ENCODE measurements at places on chromosomes 5 and 9.

DNA sequence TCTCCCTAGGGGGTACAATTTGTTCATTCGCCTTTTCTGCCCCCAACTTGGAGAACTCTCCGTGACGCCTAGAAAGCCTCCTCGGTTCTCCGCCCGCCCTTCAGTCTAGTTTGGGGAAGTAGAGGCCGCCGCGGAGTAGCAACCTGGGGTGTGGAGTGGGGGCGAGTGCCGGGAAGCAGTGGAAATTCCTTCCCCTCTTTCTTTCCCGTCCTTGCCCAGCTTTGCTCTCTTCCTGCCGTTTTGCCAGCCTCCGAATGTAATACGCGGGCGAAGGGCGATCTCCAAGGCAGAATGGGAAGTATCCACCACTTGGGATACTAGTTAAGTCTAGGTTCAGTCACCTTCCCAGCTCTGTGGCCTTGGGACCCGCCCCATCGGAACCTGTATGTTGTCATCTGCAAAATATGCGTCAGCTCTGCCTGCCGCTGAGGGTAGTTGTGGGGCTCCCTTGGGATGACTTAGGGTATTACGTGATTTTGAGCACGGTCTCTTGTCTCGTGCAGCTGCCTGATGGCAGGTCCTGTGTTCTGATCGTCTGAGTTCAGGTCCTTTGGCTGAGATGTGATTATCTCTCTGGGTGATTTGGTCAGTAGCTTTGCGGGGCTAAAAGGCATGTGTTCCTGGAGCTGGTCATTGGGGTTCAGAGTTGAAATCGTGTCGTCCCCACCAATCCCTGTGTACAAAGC lies 724 bp downstream of the PAM start:
- peak; percentile 81 for DNase-seq

GRCh38 chr9:111271481-111272080 lies 58.4 kb downstream of the OR2K2 start:
- DNase-seq, result no peak

GRCh38 chr5:92147798-92148197 lies 764.7 kb upstream of the ARRDC3 start:
- no peak for DNase-seq

GRCh38 chr5:1207555-1207954 lies 6.2 kb downstream of the SLC6A19 start:
- DNase-seq, result no peak

DNA sequence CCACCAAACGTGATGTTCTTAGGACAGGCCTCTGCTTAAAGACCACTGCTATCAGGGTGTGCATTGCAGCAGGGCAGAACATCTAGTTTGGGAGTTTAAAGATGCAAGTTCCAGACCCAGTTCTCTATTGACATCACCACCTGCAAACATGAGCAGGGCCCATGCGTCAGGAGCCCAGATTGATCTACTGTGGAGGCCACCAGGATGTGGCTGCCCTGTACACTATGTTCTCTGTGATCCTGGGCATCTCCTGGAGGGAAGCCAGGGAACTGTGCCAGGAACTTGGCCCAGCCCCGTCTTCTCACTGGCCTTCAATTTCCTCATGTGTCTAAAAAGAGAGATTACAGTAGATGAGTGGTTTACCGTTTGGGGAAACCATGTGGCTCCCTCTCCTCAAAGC lies 87.1 kb downstream of the PDE6A start:
- DNase-seq, result no peak

- DNase-seq, result no peak
Observed at GRCh38 chr9:81848472-81848871, 79.8 kb upstream of the SPATA31D4 start.

DNA sequence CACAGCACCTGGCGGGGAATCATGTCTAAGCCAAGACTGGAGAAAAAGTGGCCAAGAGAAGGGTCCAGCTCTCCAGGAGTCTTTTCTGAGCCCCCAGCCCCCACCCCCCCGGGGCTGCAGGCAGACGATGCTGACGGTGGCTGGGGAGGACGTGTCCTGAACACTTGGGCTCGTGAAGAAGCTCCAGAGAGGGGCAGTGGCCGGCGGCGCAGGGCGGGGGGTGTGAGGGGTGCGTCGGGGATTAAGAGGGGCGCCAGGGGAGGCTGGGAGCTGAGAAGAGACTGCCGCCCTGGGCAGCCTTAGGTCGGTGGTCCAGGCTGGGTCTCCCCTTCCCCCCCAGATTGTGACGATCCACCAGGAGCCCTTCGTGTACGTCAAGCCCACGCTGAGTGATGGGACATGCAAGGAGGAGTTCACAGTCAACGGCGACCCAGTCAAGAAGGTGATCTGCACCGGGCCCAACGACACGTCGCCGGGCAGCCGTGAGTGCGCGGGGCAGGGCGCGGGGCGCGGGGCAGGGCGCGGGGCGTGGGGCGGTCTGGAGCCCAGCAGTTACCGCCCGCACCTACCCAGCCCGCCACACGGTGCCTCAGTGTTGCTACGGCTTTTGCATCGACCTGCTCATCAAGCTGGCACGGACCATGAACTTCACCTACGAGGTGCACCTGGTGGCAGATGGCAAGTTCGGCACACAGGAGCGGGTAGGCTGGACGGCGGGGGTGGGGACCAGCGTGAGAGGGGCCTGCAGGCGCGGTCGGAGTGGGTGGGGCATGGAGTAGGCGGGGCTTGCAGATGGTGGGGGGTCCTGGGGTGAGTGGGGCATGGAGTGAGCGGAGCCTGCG lies 8.9 kb downstream of the LRRC26 start:
- DNase-seq, result no peak

DNA sequence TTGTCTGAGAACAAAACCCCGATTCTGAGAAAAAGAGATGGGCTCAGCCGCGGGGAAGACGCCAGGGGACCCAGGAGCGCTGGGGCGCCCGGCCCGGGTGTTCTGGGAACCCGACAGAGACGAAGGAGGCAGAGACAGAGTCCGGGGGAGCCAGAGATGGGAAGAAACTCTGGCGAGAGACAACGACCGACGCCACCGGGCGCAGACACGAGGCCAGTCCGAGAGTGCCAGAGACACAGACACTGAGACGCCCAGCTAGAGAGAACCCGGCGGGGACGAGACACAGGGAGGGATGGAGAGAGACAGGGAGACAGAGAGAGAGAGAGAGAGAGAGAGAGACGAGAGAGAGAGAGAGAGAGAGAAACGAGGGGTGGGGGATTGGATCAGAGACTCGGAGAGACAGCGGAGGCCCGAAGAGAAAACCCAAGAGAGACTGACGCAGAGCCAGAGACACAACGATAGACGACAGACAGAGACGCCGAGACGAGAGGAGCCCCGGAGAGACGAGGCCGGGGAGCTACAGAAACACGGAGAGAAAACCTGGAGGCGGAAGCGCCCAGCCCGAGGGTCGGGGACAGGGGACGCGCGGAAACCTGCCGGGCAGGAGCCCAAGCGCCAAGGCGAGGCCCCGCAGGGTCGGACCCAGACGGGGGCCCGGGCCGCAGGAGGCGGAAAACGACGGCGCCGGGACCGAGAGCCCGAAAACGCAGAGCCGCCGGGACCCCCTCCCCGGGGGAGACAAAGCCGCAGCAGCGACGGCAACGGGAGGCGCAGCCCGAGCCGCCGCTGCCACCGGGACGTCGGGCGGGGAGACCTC lies 3.3 kb downstream of the NR5A1 start:
- DNase-seq, result no peak

GRCh38 chr5:164148292-164148691 lies 642.9 kb downstream of the MAT2B start:
- DNase-seq, result no peak

- DNase-seq, result no peak
Observed at GRCh38 chr5:168447808-168448207, 38.5 kb upstream of the RARS1 start.

DNA sequence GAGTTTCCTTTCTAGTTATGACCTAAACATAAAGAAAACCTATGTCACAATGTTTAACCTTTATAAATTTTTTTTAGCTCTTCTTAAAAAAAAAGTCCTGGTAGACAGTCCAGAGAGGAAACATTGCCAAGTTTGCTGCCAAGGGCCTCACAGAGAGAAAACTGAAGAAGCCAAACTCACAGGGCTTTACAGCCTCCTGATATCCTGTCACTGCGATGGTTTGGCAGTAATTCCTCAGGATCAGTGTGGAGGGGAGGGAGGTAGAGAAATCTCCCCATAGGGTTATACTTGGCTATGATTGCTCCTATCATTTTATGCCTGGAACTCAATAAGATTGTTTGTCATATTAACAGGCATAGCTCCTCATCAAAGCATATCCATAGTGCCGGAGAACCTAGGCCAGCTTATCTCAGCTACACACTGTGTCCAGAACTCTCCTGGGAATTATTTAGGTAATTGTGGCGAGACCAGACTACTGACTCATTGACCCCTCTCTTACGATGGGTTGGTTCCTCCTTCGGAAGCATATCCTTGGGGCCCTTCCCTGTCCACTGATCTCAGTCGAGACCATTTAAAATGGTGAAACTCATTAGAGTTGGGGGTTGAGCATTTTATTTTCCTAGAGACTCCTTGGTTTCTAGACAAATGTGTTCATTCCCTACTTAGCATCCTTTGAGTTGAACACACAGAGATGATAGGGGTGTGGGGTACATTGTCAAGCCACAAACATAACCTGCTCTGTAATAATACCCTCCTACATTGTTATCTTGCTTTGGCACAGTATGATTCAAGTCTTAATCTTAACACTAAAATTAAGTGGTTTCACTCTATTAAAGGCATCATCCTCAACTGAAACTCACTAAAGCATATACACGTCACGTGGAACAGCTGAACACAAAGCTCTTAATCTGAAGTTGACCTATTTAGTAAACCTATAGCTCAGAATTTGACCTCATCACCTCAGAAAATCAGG lies 53.4 kb upstream of the TMC1 start:
- no peak for DNase-seq

GRCh38 chr9:2764353-2764752 lies 47.0 kb downstream of the KCNV2 start:
- peak; percentile 7 for DNase-seq

GRCh38 chr5:2399804-2400203 lies 351.7 kb downstream of the IRX2 start:
- DNase-seq, result no peak

GRCh38 chr9:132125944-132126679 lies 35.7 kb upstream of the NTNG2 start:
- DNase-seq, result peak; percentile 28

- no peak for DNase-seq
Observed at GRCh38 chr5:85453026-85453349, 1068.3 kb upstream of the EDIL3 start.

DNA sequence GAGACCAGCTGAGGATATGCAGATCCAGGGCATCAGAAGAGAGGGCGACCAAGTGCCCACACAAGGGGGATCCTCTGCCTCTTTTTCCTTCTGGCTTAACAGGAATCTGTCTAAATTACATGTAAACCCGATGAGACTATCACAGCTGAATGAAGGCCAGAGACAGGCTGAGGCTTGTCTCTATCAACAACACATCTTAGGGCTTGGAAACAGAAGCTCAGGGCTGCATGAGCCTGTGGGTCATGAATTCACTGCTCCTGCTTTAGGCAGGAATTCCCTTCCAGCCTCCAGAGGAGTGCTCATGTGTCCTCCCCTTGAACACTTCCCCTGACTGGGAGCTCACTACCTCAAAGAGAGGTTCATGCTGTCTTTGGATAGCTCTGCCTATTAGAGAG lies 106.1 kb upstream of the PHYKPL start:
- DNase-seq, result no peak

DNA sequence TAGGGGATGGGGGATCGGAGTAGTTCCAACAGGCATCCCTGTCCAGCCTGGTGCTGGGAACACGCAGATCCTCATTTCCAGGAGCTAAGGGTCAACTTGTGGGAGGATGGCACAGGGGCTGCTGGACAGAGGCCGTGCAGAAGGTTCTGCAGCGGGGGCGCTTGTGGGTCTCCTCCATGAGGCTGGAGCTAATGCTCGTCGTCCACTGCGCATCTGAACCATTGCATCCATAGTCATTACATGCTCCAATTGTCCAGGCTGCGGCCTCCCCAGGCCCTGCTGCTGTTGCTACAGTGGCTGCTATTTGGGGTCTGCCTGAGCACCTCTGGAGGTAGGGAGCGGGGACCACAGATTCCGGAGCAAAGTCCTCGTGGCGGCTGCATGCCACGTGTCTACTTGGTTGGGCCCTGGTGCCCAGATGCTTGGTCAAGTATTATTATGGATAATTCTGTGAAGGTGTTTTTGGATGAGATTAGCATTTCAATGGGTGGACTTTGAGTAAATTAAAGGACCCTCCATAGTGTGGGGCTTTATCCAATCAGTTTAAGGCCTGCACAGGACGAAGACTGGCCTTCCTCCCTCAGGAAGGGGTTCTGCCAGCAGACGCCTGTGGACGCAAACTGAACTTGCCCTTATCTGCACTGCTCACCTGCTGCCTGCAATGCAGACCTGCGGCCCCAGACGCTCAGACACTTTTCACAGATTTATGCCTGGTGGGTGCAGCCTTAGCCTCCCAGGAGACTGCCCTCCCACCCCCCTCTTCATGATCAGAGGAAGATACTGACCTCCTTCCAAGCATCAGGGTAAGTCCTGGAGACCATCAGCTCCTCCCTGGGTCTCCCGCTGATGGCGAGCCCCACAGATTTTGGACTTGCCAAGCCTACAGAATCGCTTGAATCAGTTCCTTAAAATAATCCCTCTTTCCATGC lies 127.5 kb upstream of the IRX4 start:
- no peak for DNase-seq

DNA sequence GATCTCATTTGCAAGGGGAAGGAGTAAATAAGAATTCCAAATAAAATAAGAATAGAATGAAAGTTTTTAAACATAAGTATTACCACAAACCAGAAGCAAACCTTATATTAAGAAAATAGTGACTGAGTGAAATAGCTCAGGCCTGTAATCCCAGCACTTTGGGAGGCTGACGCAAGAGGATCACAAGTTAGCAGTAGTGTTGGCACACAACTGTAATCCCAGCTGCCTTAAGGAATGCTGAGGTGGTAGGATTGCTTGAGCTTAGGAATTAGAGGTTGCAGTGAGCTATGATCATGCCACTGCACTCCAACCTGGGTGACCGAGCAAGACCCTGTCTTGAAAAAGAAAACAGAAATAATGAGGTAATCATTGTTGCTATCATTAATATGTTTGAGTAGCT lies 47.0 kb downstream of the APC start:
- DNase-seq, result no peak

- DNase-seq, result no peak
Observed at GRCh38 chr9:37775216-37775919, 9.5 kb downstream of the EXOSC3 start.

GRCh38 chr9:26142631-26143030 lies 464.4 kb upstream of the TUSC1 start:
- DNase-seq, result no peak

DNA sequence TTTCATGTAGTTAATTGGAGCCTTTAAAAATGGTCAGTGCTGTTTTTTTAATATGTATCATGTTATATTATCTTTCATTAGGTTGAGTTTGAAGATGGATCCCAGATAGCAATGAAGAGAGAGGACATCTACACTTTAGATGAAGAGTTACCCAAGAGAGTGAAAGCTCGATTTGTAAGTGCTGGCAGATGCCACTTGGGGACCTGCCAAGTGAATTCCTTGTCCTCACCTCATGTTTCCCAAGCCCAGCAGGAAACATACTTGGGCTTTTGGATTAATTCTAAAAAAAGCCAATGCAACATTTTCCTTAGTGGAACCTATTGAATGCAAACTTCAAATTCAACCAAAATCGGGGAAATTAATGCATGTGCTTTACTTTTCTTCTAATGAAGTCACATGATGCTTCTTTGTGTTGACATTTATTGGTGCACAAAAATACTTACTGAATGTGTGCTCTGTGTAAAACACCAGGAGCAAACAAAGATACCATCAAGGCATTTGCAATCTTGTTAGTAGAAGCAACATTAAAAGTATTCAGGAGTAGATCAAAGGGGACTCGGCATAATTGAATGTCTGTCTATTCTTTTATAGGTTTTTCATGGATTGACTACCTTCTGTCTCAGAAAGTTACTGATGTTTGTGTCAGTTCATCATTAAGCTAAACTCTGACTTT lies 412.1 kb downstream of the KDM4C start:
- no peak for DNase-seq

Data from stimulated activated CD4-positive, alpha-beta T cell treated with anti-CD3 and anti-CD28 coated beads, Interleukin-4, amount 100 ng/mL, for 24 hours (primary cell).